ENCODE measurements at places on chromosomes 3 and 15.
A peak's percentile ranks its signal among the peaks of the same experiment; 100 is the strongest.

DNA sequence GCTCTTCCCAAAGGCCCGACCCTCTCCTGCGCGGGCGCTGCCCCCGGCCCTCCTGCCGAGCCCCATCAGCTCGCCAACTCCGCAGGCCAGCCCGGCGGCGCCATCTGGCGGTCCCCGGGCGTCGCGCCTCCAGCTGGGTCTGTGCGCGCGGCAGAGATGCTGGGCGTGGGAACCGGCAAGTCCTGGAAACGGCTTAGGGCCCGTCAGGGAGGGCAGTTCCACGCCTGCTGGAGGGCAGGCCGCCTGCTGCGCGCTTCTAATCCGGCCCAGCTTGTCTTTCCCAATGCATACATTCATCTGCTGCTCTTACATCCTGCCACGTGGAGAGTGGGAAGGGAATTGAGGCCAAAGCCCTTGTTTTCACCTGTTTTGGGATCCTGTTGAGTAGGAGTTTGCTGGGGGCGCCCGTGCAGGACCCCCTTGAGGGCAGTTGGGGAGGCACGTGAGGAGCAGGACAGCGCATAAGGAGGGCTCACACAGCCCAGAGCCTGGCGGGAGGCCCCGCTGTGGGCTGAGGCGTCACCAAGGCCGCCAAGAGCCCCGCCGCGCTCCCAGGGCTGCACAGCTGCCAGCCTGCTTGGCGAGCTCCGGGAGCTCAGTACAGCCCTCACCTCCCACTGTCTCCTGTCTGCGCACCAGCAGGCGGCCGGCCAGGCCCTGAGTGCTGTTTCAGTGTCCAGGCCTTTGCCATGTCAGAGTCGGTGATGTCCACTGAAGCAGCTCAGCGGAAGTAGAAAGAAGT lies 165.6 kb downstream of the NSMCE3 start:
- DNase-seq = peak; percentile 28

GRCh38 chr15:31372635-31373091 lies 46.0 kb downstream of the KLF13 start:
- no peak for DNase-seq

GRCh38 chr3:42804831-42805132 lies 492 bp upstream of the HIGD1A start:
- DNase-seq = no peak

- no peak for DNase-seq
These were observed 620 bp upstream of the TTC23 start for GRCh38 chr15:99250001-99250400.

DNA sequence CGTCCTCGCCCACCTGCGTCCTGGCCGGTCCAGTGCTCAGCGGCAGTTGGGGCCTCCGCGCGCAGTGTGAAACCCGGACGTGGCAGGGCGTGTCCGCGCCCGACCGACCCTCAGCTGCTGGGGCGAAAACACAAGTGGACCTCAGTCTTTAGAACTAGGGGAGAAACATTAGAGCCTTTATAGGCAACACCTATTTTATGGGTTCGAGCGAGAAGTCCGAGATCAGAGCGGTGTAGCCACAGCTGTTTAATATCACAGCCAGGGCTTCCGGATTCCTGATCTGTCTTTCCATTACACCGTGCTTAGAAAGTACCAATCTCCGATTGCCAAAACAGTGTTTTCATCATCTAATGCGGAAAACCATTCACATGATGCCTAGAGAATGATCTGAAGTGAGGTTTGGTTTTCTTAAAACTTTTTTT lies 506 bp downstream of the RAD51 start:
- DNase-seq = no peak

All from stimulated activated CD8-positive, alpha-beta memory T cell treated with anti-CD3 and anti-CD28 coated beads, Interleukin-15, amount 100 ng/mL, for 24 hours (primary cell).